ENCODE measurements at places on chromosomes 6 and 20.

DNA sequence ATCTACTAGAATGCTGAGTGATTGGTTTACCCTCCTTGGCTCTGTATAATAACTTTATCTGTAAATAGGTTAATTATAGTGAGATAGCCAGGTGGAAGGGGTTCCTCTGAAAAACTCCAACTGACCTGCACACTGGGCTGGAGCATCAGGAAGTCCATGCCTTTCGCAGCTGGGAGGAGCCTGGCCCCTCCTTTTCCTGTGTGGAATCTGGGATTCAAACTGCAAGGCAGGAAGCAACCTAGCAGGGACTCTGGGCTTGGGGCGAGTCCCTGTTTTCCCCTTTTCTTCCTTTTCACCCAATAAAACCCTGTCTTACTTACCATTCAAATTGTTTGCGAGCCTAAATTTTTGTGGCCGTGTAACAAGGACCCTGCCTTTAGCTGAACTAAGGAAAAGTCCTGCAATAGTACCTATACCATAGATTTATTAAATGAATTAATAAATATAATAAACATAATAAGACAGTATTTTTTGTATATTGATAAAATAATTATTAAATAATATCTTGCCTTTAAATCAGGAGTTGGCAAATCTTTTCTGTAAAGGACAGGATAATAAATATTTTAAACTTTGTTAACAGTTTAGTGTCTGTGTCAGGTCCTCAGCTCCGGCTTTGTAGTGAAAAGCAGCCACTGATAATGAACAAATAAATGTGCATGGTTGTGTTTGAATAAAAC, 406.2 kb upstream of the MMS22L start:
- DNase-seq = no peak

DNA sequence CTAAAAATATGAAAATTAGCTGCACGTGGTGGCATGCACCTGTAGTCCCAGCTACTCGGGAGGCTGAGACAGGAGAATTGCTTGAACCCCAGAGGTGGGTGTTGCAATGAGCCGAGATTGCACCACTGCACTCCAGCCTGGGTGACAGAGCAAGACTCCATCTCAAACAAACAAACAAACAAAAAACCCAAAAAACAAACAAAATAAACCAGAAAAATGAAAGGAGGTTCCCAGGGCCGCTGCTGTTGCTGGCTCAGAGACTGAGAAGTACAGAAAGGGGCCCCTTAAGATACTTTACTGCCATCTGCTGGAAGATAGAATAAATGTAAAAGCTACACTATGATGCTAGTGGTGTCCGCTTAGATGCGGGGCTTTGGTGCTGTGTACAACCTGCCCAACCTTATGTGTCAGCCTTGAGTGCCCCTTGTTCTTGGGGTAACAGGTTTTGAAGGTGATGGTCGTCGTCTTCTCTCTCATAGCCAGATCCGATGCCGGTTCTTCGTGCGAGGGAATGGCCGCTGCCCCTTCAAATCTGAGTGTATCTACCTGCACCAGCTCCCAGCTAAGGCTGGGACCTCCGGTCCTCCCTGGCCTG, 2.8 kb upstream of the FANCE start:
- peak; percentile 88 for DNase-seq

- DNase-seq = no peak
Measured at GRCh38 chr20:44039741-44040140, 125.1 kb downstream of the TOX2 start.

- no peak for DNase-seq
Measured at GRCh38 chr6:63997734-63998133, 362.1 kb downstream of the PHF3 start.

DNA sequence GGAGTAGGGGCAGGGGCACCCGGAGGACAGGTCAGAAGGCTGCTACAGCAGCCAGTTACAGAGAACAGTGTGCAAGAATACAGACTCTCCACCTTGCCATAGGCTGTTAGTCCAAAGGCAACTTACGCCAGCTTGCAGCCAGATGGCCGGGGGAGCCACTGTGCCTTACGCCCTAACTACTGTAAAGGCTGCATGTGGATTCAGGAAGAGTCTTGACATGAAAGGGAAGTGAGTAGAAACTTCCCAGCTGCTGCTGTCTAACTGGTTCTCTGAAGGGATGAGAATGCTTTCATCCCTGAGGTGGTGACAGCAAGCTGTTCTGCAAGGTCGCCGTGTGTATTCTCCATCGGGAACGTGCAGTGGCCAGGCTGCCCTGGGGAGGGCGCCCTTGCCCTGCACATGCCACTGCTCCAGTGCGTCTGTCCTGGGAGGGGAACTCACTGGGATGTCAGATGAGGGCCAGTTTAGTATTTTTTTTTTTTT, 46.1 kb downstream of the LYRM4 start:
- peak; percentile 35 for DNase-seq

DNA sequence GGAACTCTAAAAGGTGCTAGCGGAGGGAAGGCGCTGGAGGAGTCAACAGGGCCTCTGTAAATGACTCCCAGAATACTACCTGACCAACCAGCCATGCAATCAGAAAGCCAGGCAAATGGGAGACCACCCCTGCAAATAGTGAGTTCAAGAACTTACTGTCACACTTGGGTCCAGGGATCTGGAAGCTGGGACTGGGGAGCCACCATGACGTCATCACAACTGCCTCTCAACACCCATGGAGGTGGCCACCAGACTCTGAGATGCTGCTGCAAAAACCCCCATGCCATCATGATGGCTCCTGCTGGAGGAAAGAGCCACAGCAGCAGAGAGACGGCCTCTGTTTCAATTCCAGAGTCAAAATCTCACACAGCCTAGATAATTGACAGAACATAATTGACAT, 8.5 kb upstream of the PDYN start:
- no peak for DNase-seq

- no peak for DNase-seq
Measured at GRCh38 chr6:5680095-5680494, 326.6 kb downstream of the NRN1 start.

GRCh38 chr6:27770724-27771123, 141.5 kb downstream of the OR2B2 start:
- no peak for DNase-seq

DNA sequence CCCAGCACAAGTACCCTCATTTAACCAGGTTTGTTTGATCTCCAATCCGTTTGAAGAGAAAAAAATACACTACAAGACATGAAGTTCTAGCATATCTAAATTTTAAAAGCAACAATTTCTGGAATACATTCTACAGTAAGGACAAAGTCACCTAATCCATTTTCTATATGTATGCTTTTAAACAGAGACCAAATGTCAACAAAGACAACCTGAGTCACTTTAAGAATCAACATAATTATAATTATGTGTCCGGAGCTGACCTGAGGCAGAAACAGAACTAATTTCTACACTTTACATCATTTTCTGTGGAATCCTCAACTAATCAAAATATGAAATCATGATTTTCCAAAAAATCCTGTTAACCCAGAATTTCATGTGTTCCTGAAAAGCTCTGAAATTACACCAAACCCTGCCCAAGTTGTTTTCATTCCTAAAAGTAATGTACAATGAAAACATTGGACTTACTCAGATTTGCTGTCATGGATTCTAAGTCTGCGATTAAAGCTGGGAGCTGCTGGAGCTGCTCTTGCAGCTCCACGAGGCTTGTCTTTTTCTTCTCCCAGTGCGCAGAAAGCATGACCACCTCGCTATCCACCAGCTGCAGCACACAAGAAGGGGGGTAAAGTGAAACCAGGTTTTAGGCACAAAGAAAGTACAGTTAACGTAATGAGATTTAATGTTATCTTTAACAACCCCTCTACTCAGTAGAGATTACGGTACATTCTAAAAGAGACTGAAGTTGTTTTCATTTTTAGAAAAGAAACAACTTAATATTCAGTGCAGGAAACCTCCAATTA, 35.8 kb downstream of the DTNBP1 start:
- DNase-seq = no peak

- no peak for DNase-seq
Measured at GRCh38 chr6:3800850-3801591, 48.2 kb upstream of the FAM50B start.

GRCh38 chr6:18976091-18976490, 588.9 kb downstream of the RNF144B start:
- no peak for DNase-seq

- no peak for DNase-seq
Measured at GRCh38 chr20:4835244-4836177, 113.8 kb downstream of the PRND start.

GRCh38 chr6:38284802-38285394, 354.8 kb downstream of the BTBD9 start:
- DNase-seq = no peak

DNA sequence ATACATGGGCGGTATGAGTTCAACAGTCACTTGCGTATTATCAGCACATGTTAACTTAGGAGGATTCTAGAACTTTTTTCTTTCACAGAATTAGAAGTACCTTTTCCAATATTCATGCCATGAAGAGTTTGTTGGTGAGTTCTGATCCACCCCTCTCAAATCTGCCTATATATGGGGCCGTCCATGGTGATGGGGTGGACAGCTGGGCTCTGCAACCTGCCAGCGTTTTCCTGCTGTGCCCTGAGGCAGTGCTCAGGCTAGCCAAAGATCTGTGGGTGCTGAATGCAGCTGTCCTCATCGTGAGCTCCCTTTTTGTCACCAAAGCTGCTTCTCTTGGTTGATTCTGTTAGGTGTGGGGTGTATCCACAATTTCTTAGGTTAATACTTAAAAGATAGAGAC, 88.7 kb downstream of the THBS2 start:
- DNase-seq = no peak

DNA sequence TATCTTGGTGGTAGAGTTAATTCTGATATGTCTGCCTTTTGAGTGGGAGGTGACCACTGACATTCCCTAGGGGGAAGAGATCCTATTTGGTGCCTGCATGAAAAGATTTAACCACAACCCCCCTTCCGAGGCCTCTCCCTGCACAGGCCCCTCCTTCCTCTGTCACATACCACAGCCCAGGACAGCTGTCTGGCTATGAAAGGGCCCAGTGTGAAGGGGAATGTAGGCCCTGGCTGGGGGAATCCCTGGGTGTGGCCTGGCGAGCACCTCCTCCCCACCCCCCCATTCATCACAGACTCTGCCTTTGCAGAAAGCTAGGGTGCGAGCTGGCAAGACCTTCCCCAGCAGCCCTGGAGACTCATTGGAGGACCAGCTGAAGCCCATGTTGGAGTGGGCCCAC, 27.4 kb upstream of the MAPRE1 start:
- DNase-seq = peak; percentile 60

DNA sequence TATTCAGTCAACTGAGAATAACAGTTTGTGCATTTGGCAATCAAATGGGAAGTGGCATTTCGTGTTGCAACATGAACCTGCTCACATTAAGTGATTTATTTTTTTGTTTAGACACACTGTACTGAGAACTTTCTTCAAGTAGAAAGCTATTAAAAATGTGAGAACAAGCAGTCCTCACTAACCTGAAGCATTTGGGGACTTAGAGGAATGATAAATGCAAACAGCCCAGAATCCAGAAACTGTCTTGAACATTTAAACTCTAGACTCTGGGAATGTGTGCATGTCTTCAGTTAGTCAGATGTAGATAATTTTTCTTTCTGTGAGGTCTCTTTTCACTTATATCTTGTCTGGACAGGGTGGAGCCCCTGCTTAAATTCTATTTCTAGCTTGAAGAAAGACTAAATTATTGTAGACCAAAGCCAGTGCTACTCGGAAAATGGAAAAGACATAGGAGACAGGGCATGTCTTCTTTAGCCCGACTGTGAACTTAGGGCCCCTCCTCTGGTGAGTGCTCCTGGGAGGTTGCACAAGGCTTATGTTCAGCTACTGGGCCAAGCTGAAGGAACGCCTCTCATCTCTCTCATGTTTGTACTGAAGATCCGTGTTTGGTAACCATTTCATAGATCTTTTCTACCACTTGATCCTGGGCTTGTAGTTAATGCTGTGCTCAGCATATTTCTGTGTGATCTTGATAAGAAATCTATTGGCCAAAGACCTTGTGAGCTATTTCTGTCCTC, 70.1 kb downstream of the SLX4IP start:
- peak; percentile 24 for DNase-seq

GRCh38 chr6:26340066-26340465, 24.9 kb upstream of the BTN3A2 start:
- DNase-seq = no peak

- DNase-seq = no peak
Measured at GRCh38 chr6:18081025-18081668, 41.3 kb downstream of the NHLRC1 start.

- DNase-seq = no peak
Measured at GRCh38 chr6:107585815-107586435, 96.0 kb downstream of the SOBP start.

DNA sequence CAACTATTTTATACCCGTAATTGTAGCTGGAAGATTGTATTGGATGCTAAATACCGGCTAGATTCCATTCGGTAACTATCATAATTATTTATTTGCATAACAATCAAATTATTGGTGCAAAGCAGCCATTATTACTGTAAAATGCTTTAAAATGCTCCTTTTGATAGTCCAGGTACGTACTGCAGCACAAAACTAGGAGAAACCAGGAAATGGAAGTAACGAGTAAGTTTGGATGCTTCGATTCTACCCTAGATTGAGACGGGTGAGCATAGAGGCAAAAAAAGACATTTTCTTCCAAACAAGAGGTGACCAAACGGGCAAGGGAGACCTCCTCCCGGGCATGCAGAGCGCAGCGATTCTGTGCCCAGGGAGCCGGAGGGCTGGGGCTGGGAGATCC, 469 bp upstream of the XRN2 start:
- peak; percentile 49 for DNase-seq

DNA sequence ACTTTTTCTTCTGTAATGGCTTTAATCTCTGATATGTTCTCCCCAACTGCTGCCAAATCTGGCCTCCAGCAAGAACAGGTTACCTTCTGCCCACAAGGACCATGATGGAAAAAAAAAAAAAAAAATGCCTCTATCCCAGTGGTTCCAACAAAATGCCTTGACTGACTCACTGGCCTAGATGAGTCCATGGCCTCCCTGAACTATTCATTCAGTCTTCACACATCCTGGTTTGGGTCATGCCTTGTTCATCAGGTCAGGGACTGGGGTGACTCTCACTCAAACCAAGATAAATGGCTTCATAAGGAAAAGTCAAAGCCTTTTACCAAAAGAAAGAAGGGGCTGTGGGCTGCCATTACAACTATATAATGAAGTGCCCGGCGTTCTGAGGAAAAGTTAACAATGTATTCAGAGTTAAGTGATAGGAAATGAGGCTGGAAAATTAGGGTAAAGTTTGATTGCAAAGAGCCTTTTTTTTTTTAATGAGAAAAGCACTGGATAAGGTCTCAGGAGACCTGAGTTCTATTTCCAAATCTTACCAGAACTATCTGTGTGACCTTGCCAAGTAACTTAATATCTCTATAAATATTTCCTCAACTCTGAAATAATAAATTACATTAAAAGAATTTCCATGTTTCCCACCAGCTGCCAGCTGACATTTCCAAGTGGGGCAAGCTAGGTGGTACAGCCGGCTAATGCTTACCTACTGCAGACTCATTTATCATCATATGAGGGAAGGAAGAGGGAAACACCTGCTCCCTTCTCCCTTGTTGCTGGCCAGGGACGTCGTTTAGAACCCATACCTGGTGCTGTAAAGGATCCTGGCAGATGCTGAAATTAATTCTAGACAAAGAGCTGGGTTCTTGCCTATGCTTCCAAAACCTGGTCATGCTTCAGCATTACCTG, 380.0 kb upstream of the MARCKS start:
- no peak for DNase-seq

GRCh38 chr20:60857708-60858107, 394.4 kb upstream of the CDH4 start:
- DNase-seq = no peak

Data from Kasumi-1 (cell line).